ENCODE measurements at places on chromosomes 3 and 15.

DNA sequence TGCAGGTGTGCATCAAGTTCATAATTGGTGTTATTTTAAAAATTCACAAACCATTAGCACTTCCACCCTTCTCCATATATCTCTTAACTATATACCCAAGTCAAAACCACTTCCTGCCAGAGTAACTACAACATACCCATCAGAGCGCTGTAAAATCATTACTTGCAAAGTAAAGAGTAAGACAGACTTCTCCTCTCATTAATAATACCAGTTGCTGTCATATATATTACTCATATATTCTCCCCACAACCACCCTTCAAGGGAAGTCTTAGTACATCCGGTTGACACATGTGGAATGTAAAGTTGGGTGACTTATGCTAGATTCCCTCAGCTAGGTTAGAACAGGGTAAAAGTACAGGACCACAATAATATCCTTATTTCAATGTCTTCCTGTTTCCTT lies 5.6 kb downstream of the TERC start:
- no peak for DNase-seq

- no peak for DNase-seq
Measured at GRCh38 chr3:32778389-32778788, 39.4 kb upstream of the TRIM71 start.

DNA sequence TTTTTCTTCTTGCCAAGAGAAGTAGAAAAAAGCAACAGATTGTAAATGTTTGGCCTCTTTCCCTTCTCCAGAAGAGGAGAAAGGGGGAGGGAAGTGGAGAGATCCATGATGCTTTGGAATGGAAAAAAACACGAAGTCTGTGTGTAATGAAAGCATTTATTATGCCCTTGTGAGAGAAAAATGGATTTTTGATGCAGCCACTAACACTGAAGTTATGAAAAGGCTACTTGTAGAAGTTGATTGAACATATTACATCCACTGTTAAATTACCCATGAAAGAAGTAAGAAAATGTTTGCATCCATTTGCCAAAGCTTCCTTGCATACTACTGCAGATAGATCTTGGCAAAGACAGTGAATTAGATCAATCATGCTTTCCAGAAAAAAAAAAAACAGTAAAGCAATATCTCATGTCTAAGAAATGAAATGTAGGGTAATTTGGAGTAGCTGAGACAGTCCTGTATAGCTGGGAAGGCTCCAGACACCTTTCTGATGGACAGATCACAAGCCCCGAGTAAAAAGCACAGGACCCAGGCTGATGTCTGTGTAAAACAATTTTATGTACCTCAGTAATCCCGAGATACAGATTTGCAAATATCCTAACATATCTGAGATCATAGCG lies 295.5 kb downstream of the PLOD2 start:
- DNase-seq, result no peak

DNA sequence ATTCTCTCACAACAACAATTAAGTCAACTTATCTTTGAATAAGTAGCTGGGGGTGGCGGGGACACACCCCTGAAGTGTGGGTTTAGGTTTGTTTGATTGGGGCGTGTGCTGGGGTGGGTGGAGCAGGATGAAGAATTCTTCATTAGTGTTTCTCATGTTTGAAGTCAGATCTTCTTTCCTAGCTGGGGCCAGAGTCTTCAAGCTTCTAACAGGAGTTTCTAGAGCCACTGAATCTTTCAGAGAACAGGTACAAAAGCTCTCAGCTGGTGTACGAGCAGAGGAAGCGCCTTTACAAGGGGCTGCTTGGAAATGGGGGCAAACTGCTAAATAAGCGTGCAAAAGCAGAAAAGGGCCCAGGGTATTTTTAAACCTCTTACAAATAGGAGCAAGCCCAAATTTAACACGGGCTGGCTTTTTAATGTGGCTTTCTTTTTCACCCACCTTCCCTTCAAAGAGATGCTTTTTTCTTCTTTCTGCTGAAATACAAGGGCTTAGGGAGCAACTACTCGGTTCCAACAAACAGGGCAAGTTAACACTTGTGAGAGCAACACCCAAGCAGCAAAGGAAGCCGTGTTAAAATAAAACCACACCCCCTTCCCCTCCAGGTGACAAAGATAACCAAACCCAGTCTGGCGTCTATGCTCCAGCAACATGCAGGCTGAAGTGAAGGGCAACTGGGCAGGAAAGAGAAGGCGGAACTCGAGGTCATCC lies 86.9 kb upstream of the RASGRP1 start:
- DNase-seq, result no peak

- no peak for DNase-seq
Measured at GRCh38 chr3:39850716-39851032, 41.3 kb downstream of the MYRIP start.

DNA sequence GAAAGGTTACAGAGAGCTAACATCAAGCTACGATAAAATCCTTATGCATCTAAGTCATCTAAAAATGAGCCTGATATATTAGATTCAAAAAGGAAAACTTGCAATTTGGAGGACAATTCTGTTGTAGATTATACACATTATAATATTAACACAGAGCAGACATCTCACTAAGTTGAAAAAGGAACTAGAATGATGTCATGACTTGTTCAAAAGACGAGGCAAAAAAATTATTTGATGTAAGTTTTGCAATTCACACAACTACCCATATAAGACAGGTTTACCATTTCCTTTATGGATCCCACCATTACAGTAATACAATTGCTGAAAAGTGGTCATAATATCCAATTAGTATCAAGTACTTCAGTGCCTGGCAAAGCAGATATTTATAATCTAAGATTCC lies 15.9 kb downstream of the SATB1 start:
- no peak for DNase-seq

GRCh38 chr15:56042031-56042430 lies 48.6 kb upstream of the NEDD4 start:
- DNase-seq, result no peak

DNA sequence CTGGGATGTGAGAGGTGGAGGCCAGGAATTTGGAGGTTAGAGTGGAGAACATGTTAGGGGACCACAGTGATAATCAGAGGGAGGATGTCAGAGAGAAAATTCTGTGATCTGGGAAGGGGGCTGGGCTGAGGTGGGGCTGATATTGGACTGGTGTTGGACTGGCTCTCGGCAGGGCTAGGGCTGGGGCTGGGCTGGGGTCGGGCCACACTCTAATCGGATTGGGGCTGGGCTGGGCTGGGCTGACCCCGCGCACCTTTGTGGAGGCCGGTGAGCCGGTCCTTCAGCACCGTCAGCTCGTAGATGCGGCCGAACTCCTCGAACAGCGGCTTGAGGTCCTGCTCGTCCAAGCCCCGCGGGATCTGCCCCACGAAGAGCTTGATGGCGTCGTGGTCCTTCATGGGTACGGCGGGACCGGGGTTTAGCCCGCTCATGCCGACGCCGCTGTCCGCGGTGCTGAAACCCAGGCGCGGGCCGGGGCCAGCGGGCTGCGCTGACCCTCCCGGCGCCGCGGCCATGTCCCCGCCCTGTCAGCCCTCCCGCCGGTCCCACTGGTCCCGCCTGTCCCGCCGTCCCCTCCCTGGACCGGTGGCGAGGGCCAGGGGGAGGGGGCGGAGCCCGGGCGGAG lies 485 bp downstream of the CELF6 start:
- peak; percentile 57 for DNase-seq

DNA sequence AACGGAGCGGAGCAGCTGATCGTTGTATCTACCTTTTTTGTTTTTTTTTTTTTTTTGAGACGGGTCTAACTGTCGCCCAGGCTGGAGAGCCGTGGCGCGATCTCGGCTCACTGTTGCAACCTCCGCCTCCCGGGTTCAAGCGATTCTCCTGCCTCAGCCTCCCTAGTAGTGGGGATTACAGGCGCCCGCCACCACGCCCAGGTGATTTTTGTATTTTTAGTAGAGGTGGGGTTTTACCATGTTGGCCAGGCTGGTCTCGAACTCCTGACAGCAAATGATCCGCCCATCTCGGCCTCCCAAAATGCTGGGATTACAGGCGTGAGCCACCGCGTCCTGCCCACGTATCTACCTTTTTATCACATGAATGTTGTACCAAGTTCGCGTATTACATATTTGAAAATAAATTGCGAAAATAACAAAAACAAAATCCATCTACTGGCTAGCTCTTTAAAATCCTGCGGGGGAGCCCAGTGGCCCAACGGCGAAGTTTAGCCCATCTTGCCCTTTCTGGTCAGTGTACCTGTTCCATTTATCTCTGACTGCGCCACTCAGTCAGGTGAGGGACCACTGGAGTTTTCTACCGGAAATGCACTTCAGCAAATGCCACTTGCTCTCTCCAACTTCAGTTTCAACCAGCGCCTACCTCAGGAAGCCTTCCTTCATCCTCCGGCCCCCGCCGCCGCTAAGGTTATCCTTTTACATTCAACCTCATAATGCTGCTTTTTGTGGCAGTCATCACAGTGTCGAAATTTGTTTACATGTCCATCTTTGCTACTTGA lies 1.2 kb upstream of the EIF3J start:
- peak; percentile 21 for DNase-seq

GRCh38 chr3:97706226-97706625 lies 58.3 kb upstream of the ARL6 start:
- no peak for DNase-seq

- DNase-seq, result no peak
Measured at GRCh38 chr3:183122257-183122932, 23.1 kb upstream of the MCCC1 start.

- DNase-seq, result no peak
Measured at GRCh38 chr15:67026610-67026967, 38.8 kb upstream of the SMAD3 start.

- DNase-seq, result no peak
Measured at GRCh38 chr15:66679657-66680108, 22.4 kb upstream of the SMAD6 start.

DNA sequence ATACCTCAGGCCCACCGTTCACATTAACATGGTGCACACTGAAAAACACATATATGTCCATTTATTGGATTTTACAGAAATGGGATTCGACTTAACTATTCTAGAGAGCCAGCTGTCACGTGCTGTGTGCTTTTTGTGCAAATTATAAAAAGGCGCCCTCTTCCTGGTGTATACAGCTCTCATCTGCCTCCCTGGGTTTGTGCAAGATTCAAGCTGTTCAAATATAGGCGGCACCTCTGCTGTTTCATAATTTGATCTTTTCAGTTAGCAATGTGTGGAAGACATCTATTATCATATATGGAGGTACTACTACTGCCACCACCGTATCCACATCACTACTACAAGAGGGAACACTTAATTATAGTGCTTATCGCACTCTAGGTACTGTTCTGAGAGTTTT lies 187.6 kb downstream of the EBLN2 start:
- no peak for DNase-seq

- no peak for DNase-seq
Measured at GRCh38 chr3:42836150-42837123, 27.2 kb downstream of the ACKR2 start.

GRCh38 chr3:162626172-162626571 lies 1129.6 kb downstream of the OTOL1 start:
- DNase-seq, result no peak

DNA sequence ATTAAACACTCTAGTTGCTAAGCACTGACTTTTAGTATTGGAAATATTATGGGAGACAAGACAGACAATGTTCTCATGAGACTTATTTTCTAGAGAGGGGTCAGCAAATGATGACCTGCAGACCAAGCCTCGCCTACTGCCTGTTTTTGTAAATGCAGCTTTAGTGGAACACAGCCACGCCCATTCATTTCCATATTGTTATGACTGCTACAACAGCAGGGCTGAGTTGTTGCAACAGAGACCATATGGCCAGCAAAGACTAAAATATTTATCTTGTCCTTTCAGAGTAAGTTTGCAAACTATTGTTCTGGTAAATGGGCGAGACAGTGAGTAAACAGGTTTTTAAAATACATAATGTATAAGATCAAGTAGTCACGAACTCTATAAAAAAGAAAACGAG lies 570.2 kb downstream of the NTRK3 start:
- no peak for DNase-seq

- DNase-seq, result no peak
Measured at GRCh38 chr3:30458376-30459171, 147.8 kb upstream of the TGFBR2 start.

DNA sequence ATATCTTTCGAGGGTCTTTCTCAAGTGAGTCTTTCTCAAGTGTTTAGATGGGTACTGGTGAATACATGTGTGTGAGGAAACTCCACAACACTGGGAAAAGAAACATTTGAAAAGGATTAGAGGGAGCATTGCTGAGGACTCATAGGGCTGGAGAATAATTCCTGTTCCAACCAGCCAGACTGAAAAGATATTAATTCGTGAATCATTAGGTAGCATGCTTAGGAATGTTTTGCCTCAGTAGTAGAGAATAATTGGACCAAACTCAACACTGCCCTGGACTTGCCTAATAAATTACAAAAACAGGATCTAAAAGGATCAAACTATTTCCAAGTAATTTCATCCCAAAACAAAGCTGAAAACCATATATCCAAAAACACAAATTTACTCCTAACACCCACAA lies 17.3 kb downstream of the PP2D1 start:
- DNase-seq, result no peak

DNA sequence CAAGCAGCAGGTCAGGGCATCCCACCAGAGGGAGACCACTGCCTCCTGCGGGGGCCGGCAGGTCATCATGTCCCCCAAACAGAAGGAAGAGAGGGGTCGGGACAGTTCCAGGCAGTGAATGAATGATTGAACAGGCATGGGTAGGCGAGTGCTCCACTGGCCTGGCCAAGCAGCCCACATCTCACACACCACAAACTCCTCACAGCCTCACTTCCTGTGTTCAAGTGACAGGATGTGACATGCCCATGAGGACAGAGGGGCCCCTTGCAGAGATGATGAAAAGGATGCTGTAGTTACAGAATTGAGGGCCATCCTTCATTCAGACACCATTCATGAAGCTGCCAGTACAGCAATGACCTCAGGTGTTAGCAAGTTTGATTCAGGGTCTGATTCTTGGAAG lies 3.7 kb downstream of the IQSEC1 start:
- DNase-seq, result no peak

DNA sequence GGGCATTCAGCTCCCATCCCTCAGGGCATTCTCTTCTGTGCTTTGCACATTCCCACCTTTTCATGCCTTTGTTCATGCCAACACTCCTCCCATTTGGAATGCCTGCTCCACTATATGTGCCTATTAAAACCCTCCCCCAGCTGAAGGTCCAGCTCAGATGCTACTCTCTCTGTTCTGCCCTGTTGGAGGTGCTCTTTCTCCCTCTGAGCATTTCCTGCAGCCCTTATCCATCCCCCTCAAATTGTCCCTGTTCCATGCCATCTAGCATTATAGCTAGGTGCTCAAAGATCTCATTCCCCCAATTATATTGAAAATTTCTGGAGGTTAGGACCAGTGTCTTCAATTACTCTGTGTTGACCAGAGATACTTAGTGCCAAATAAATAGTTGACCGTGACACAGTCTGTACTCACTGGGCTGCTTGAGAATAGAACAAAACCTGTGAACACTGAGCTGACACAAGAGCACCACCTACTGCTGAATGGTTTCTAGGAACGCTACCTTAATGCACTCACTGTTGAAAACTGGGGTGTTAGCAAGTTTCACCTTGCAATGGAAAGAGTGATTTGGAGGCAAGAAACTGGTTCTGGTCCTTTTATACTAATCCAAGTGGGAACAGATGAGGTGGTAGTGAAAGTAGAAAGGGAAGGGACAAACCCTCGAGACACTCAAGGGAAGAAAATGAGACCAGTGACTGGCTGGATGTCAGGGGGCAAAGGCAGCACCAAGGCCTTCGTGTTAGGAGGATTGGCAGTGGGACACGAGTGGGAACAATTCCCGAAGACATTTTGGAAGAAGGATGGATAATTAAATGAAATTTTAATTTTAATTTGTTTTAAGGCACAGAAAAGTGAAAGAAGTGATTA lies 289.8 kb upstream of the ROPN1 start:
- DNase-seq, result no peak

- no peak for DNase-seq
Measured at GRCh38 chr3:65924762-65925161, 114.0 kb downstream of the MAGI1 start.

GRCh38 chr3:66036586-66037148 lies 2.1 kb downstream of the MAGI1 start:
- no peak for DNase-seq

GRCh38 chr15:64808785-64809453 lies 16.5 kb downstream of the PIF1 start:
- DNase-seq, result no peak
